ENCODE measurements at places on chromosomes 11 and 22.

DNA sequence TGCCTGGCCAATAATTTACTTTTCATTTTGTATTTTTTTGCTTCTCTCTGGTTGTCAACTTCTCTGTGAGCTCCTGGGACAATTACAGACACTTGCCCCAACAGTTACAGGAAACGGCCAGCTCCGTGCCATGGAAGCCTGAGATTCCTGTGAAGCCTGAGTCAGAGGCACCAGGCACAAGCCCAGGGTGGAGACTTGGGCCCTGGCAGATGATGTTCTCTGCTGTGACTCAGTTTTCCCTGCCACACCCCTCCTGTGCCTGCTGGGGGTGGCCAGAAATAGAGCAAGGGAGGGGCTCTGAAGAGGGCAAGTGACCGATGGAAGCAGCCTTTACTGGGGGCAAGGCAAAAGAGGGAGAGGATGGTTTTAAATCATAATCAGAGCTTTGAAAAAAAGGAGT is 4.9 kb downstream of the ATP5MGL start:
- no peak for DNase-seq

GRCh38 chr11:118002010-118002540 is 15.9 kb downstream of the IL10RA start:
- DNase-seq = no peak

- DNase-seq = no peak
These were observed 6.0 kb upstream of the AHNAK start for GRCh38 chr11:62552485-62553079.

GRCh38 chr11:11857769-11858168 is 16.0 kb downstream of the USP47 start:
- DNase-seq = no peak

GRCh38 chr22:17441326-17441725 is 72.1 kb downstream of the CECR2 start:
- DNase-seq = no peak

- no peak for DNase-seq
These were observed at the start of gene RAB3IL1 for GRCh38 chr11:61917334-61918109. RAB3IL1 (minus strand) TSS chr11:61917566; CDS start chr11:61917367, 199 bp downstream.

GRCh38 chr11:66546966-66547661 is 411 bp downstream of the ACTN3 start:
- no peak for DNase-seq

GRCh38 chr22:27101288-27101687 is 443.9 kb downstream of the MIAT start:
- DNase-seq = no peak

- DNase-seq = no peak
These were observed 23.3 kb upstream of the PPFIA1 start for GRCh38 chr11:70247042-70247709.

DNA sequence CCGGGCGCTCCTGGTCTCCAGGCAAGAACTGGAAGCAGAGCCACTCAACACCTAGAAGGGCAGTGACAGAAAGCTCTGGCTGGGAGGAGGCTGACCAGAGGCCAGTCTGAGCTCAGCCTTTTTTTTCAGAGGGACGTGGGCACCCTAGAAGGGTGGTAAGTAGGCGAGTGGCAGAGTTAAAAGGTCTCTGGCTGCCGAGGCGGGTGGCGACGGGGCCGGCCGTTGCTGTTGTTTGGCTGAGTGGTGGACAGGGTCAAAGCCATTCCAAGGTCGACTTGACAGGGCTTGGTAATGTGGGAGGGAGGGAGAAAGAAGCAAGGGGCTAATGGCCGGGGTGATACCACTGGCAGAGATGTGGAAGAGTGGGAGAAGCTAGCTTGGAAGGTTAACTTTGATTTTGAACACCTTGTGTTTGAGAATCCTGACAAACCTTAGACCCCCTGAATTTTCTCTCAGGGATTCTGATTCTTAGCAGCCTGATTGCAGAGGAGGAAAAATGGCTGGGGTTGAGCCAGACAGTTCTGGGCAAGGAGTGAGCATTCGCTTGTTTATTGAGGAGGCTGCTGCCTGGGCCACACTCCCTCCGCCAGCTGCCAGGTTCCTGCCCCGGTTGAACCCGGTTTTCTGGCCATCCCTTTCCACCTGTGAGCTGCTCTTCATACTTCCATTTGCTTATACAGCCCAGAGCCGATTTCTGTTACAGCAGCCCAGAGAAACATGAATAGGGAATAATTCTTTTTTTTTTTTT is 868 bp upstream of the SYCE3 start:
- DNase-seq = no peak

GRCh38 chr11:19275496-19275895 is 34.8 kb upstream of the E2F8 start:
- no peak for DNase-seq

DNA sequence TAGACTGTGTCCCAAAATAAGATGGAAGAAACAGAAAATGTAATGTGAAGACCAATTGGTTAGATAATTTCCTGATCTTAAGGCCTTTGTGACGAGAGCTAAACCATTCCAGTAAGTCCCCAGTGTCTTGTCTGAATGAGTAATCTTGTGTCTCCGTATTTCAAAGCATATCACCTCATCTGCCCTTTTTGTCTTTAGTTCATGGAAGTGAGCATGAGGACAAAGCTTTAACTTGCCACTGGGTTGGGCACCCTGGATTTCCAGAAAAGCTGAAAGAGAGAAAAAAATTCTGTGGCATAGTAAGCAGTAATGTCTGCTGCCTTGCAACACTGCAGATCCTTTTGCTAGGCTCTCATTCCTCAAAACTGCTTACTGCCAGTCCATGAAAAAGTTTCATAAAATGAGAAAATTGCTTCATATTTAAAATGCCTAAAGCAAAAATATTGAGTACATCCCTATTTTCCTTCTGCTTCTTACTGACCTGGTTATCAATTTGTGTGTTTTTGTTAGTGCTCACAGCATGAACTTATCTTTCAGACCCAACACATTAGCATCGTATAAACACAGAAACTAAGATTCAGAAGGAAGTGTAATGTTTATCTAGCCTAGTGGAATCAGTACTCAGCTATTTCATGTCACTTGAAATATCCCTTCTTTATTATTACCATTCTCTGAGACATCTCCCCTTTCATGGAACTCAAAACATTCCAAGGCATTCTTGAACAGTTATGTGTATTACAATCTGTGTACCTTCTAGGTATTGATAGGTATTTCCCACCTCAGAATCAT is 5.3 kb downstream of the CASP12 start:
- no peak for DNase-seq

GRCh38 chr11:99019696-99020095 is 1.1 kb upstream of the CNTN5 start:
- no peak for DNase-seq

- DNase-seq = no peak
These were observed 13.4 kb upstream of the MUC5B start for GRCh38 chr11:1209371-1210057.

- DNase-seq = no peak
These were observed 135.9 kb downstream of the FDX1 start for GRCh38 chr11:110565357-110566336.

DNA sequence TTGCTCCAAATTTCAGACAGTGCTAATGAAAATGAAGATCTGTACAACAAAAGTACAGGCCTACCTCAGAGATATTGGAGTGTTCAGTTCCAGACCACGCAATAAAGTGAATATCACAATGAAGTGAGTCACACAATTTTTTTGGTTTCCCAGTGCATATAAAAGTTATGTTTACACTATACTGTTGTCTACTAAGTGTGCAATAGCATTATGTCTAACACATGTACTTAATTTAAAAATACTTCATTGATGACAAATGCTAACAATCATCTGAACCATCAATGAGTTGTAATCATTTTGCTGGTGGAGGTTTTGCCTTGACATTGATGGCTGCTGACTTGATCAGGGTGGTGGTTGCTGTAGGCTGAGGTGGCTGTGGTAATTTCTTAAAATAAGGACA is 60.6 kb upstream of the E2F8 start:
- DNase-seq = no peak

DNA sequence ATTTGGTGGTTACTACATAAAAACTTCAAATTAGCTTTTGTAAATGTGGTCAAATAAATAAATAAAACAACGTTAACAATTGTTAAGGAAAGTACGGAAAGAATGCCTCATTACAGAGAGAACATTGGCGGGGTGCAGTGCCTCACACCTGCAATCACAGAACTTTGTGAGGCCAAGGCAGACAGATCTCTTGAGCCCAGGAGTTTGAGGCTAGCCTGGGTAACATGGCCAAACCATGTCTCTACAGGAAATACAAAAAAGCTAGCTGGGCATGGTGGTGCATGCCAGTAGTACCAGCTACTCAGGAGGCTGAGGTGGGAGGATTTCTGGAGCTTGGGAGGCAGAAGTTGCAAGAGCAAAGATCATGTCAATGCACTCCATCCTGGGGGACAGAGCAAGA is 59.4 kb upstream of the VPREB1 start:
- no peak for DNase-seq

- DNase-seq = no peak
These were observed 13.2 kb downstream of the CARS1 start for GRCh38 chr11:3044004-3044403.

DNA sequence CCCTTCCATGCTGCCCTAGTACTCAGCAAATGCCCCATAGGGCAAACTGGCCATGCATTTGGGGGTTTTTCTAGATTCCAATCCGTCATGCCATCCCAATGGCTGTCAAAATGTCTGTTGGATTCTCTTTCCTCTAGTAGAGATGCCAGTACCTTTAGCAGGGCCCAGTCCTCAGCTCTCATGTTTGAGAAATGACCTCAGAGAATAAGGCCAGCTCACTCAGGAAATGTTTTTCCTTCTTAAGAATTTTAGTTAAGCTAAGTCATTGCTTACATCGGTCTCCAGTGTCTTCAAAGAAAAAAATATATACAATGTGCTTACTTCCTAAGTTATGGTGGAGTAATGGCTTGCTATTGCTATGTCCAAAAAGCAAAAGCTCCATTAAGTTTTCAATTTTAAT is 14.1 kb upstream of the ALKBH3 start:
- DNase-seq = no peak

- no peak for DNase-seq
These were observed 7.5 kb upstream of the STK33 start for GRCh38 chr11:8601376-8602133.

DNA sequence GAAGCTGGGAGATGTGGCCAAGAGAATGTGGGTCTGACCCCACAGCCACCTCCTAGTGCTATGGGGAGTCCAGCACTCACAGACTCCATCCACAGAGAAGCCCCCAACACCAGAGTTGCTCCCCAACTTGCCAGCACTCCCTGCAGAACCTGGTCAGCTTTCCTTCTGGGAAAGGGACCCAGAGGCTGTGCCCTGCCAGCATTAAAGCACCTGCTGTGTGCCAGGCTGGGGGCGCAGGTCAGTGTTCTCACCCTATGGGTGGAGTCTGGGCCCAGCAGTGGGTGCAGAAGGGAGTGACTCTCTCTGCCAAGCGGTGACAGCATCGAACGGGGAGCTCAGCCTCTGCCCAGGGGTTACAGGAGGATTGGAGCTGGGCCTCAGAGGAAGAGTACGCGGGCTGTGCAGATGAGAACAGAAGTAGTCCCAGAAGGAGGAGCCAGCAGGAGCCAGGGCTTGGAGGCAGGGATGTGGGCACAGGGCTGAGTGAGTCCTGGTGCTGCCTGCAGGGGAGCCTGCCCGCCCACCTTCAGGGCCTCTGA is 114.4 kb downstream of the MPPED1 start:
- no peak for DNase-seq

- no peak for DNase-seq
These were observed 5.6 kb downstream of the SYTL2 start for GRCh38 chr11:85805387-85805786.

GRCh38 chr11:15500643-15501042 is 385.9 kb downstream of the INSC start:
- no peak for DNase-seq

GRCh38 chr11:119147604-119148333 is 1.1 kb upstream of the ABCG4 start:
- DNase-seq = no peak

DNA sequence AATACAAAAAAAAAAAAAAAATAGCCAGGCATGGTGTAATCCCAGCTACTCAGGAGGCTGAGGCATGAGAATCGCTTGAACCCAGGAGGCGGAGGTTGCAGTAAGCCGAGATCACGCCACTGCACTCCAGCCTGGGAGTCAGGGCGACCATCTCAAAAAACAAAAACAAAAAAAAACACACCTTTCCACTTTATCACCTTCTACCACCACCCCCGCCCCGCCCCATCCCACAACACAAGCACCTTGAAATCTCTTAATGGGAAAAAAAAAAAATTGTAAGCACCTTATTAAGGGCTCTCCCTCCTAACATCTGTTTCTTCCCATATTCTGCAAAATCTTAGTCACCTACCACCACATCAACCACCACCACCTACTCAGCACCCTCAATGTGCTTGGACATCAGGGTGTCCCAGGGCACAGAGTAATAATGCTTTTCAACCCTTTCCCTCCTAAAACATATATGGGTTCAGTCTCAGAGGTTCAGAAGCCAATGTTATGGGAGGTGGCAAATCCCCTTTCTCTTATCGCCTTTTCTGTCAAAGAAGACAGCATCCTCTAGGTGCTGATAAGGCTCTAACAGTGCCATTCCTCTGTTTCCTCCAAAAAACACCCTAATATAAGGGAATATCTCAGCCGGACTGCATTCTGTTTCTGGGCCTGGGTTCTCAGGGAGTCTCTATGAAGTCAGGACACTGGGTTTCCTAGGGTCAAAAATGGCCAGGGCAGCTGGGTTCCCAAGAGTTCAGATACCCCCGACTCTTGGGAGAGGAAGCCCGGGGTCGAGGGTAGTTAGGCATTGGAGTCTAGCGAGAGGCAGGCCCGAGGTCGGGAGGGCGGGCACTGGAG is 718 bp downstream of the INTS5 start:
- no peak for DNase-seq

- DNase-seq = no peak
These were observed 94.9 kb downstream of the SCN3B start for GRCh38 chr11:123559523-123559955.

- DNase-seq = no peak
These were observed 88.8 kb upstream of the BARX2 start for GRCh38 chr11:129286813-129287212.

- DNase-seq = peak; percentile 29
These were observed at the start of gene CD151 for GRCh38 chr11:832529-833113. CD151 (plus strand) TSS chr11:832952; CDS start chr11:836070, 3,118 bp downstream.

DNA sequence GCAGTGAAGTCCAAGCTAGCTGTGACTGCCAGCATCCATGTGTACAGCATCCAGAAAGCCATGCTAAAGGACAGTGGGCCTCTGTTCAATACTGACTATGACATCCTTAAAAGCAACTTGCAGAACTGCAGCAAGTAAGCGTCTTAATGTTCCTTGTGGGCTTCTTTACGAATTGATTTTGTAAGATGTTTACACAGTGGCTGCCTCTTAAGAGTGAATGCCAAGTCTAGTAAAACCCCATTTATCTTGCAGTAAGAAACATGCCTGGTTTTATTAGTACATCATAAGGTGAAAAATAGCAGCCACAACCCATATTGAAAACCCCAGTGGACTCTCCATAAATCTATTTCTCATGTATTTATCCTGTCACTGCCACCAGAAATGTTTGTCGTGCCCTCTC is 20.5 kb downstream of the POLD3 start:
- no peak for DNase-seq

GRCh38 chr11:90585491-90585890 is 362.6 kb upstream of the CHORDC1 start:
- no peak for DNase-seq

Data from stimulated activated CD8-positive, alpha-beta memory T cell treated with anti-CD3 and anti-CD28 coated beads, Interleukin-4, amount 100 ng/mL, for 1 hour (primary cell).